ENCODE measurements at places on chromosomes 6 and 20.

DNA sequence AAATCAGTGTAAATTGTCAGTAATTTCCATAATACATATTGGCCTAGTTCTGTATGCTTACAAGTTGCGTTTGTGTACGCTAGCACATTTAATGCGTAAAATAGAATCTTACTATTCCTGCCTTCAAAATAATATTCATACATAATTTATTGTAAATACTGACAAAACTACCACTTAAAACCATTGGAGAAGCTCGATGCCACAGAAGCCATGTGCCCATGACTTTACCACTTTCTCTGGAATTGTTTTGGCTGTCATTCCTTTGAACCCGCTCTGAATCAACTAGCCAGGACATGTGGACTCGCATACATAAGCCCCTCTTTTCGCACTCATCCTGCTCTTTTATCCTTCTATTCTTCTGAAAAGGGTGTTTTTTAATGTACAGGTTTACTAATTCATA lies 151.5 kb downstream of the TMEM242 start:
- DNase-seq = no peak

- DNase-seq = no peak
Observed at GRCh38 chr20:5969348-5969935, 19.0 kb downstream of the MCM8 start.

GRCh38 chr6:63389191-63389844 lies 69.5 kb upstream of the LGSN start:
- no peak for DNase-seq

GRCh38 chr6:134640229-134640628 lies 309.7 kb downstream of the ALDH8A1 start:
- DNase-seq = no peak

DNA sequence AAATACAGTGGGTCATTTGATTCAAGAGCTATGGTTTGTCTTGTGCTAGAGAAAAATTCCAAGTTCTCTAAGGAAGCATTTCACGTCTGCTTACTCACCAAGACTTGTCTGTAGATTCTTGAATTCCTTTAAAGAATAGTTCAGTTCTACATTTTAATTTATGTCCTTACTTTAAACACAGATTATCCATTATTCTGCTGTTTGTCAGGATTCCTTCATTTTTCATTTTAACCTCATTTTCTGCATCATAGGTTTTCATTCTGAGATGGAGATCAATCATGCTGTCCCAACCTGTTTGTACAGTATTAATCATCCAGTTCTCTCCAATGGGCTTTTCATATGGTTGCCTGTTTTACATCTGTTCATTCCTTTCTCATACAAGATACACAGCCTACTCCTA lies 24.5 kb upstream of the POPDC3 start:
- DNase-seq = no peak
